ENCODE measurements at places on chromosomes 2 and 18.

DNA sequence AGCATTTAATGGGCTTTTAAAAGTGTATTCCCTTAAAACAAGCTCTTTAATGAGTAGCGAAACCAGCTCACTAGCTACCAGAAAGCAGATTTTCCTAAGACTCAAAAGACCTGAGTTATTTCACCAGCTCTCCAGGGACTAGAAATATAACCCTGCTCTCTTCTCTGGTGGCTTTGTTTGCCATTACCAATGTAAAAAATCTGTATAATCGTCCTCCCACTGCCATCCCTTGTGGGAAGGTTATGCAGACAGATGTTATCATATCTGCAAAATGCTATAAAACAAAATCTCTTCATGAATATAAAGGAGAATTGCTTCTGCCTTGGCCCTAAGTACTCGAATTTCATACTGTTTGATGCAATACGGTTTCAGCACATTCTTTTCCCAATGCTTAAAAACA lies 335.2 kb downstream of the NUP35 start:
- DNase-seq = no peak

DNA sequence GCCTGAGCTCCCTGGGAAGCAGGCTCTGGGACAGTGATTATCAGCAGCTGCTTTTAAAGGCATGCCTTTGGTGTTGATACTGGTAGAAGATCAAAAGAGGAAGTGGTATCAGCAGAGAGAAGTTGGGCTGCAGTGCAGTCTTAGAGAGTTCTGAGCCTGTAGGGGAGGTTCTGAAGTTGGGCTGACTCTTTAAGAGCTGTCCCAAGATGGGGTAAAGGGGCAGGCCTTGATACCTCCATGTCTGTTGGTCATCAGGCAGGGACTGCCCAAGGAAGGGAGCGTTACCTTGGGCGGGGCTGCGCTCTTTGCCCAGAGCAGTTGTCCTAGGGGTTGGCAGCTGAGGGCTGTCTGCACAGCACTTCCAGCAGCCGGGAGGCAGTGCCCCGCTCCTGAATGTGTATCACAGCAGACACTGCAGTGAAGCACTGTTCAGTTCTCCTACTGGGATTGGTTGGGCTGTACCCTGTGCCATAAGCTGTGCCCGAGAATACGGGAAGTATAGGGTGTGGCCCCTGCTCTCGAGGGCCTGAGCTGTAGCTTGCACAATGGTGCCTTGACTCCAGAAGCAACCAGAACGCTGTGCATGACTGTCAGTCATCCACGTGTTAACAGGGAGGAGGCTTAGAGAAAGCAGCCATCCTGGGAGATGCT lies 177.0 kb downstream of the CTIF start:
- no peak for DNase-seq

DNA sequence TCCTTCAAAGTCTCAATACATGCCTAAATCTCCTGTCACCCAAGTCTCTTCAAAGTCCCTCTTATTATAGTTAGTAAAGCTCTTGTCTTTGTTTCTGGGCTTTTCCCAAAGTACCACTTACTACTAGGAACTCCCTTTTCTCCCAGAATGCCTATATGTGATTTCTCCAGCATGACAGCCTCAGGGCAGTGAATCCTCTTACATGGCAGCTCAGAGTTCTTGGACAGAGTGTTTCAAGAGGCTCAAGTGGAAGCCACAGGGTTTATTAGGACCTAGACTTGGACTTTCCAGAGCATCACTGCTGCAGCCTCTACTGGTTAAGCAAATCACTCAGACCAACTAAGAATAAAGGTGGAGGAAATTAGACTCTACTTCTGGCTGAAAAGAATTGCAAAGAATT lies 98.9 kb downstream of the CSRNP3 start:
- no peak for DNase-seq

GRCh38 chr2:42941633-42942176 lies 149.3 kb upstream of the HAAO start:
- DNase-seq = no peak

DNA sequence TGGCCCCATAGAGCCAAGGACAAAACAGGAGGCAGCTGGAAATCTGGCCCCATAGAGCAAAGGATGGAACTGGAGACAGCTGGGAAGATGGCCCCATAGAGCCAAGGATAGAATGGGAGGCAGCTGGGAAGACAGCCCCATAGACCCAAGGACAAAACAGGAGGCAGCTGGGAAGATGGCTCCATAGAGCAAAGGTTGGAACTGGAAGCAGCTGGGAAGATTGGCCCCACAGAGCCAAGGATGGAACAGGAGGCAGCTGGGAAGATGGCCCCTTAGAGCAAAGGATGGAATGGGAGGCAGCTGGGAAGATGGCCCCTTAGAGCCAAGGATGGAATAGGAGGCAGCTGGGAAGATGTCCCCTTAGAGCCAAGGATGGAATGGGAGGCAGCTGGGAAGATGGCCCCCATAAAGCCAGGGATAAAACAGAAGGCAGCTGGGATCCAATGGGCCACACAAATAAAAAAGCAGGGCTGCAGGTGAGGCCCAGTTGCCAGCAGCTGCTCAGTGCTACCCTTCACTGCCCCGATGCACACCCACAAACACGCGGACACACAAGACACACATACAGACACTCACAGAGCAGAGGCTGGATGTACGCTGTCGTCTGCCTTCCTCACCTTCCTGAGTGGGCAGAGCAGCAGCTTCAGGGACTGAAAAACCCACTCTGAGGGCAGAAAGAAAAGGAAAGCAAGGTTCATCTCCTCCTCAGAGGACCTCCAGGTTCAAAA lies 505.4 kb upstream of the MYT1L start:
- DNase-seq = no peak

DNA sequence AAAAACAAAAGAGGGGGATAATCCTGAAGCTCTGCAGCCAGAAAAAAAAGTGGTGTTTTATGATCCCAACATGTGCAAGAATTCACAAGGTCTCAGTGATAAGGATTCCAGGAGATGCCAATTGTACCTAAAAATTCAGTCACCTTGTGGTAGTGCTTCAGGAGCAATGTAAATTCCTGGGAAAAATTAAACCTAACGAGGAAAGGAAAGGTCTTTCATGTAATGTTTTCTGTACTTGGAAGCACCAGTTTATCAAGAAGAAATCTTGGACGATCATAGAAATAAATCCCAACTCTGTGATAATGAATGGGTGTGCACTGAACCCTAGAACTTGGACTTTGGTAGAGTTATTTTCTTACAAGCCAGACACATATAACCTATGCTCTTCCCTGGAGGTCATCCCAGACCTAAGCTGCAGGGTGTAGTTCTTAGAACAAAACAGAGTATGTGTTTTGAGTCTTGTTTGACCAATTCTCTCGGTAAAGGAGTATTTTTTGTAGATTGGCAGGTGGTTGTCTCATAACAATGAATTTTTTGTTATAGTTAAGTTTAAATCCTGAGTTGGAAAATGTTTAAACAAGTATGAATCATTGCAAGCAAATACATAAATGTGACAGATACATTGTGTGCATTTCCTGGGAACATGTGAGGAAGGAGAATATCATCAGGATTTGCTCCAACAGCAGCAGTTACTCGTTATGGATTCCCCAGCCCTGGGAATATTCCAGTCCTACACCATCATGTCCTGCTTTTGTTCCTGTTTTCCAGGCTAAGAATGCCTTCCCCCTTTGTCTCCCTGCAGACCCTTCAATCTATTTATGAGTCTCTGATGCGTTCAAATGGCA lies 224.6 kb downstream of the NAPG start:
- DNase-seq = no peak

GRCh38 chr2:97766567-97766966 lies 53.2 kb downstream of the ZAP70 start:
- no peak for DNase-seq

Measured in C1 segment of cervical spinal cord (tissue), 14 donors.